GM04503 (cell line): ENCODE measurements at places on chromosomes 3 and 15.

DNA sequence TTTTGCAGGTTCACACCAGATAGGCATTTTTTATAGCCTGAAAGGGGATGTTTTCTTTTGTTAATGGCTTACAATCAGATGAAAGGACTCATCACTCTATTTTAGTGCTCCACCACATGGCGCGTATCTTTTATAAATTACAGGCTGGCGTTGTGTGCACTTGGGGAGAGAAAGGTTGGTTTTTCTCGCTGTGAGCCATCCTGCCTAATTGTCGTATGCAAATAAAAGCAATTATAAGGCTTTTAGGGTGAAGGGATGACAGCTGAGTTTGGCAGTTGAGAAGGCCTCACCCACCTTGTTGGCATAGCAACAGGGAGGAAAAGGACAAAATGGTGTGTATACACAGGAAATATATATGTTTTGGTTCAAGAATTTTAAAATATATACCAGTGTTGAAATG lies 268.0 kb downstream of the NR2F2 start:
- no peak for DNase-seq

DNA sequence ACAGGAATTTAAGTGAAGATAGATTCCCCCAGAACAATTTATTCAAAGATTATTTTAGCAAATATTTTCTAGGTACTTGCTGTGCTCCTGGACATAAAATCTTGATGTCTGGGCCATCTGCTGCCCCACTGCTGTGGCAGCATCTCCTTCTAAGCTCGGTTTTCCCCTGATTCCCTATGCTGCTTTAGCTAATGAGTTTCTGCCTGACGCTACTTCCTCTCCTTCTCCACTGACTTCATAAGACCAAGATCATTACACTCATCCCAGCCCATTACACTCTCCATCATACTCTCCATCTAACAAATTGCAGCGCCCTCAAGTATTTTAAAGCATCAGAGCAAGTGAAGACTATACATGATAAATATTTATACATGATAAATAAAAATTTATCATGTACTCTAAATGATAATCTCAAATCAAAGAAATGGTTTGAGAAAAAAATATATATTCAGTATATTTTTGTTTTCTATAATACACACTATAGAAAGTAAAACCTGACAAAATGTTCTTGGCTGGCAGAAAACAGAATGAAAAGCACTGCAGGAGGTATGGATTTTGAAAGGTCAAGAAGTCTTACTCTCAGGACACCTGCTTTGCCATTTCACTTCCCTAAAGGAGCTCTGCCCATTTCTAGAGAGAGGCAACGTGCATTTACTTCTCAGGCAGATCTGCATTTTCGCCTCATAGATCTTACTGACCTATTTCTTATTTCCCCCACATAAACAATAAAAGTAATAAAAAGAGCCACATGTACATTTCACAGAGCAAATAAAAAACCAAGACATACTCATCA lies 232.0 kb downstream of the KCNMB2 start:
- DNase-seq, result no peak

DNA sequence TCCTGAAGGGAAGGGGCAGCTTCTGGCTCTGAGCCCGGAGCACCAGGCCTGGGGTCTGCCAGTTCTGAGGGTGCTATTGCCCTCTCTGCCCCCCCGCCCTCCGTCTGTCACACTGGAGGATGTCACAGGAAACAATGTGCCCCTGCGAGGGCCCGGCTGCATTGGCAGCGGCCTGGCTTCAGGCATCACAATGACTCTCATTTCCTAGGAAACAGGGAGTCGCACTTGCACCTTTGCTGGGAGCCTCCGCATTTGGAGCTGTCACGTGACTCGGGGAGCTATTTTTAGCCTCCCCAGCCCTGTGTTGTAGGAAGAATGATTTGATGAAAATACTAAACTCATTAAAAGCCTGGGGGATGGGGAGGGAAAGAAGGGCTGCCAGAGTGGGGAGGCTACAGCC lies 518.9 kb downstream of the SHQ1 start:
- DNase-seq, result no peak

- DNase-seq, result no peak
These were observed 41.1 kb downstream of the VGLL3 start for GRCh38 chr3:86949850-86950249.

GRCh38 chr3:99730870-99731269 lies 86.8 kb upstream of the CMSS1 start:
- DNase-seq, result no peak

DNA sequence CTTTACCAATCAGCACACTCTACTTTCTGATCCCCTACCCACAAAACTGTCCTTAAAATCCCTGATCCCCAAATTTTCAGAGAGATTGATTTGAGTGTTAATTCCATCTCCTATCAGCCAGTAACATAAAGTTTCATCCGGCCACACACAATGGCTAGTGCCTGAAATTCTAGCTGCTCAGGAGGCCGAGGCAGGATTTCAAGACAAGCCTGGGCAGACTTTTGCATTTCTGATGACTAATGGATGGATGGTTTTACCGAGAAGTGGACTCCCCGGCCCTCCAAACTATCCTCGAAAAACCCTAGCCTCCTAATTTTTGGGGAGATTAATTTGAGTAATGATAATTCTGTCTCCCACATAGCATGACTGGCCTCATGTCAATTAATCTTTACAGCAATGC lies 269.8 kb upstream of the POU1F1 start:
- DNase-seq, result no peak

GRCh38 chr3:13676356-13677017 lies 127.6 kb downstream of the FBLN2 start:
- no peak for DNase-seq

DNA sequence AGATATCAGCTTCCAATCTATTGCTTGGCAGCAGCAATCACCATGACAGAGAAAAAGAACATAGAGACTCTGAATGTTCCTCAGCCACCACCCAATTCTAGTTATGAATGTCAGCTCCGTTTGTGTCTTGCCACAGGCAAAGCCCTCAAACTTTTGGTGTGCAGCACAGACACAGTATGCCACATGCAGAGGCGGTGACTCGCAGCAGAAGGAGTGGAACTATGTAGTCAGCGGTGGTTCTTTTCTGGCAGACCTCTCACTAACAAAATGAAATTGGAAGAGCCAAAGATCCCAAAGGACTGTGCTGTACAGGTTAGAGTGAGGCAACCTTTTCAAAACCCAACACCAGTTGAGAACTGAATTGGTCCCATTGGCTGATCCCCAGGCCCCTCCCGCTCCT lies 220.9 kb downstream of the SLC9A9 start:
- no peak for DNase-seq

GRCh38 chr3:37024820-37025405 lies 31.6 kb downstream of the MLH1 start:
- DNase-seq, result no peak

DNA sequence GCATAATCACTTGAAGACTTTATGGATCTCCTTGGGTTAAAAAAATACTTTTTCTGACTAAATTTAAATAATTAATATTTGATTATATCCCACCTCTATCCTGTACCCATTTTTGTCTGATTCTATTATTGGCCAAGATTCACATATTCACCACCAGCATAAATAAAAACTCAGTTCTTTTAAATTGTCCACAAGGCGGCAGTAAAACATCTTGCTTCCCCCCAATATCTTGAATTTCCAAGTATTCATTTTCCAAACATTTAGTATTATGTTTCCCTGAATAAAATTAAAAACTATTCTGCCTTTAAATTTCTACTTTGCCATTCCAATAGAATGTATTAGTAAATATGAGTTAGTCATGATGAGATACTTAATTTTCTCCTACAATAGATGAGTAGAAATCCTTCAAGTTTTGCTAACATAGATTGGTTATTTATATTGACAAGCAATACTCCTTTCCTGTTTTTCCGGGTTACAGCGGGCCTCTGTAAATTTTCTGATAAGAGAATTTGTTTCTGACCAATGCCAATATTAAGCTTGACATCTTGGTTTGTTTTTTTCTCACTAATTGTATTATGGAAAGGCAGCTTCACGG lies 218.7 kb upstream of the MDFIC2 start:
- DNase-seq, result no peak

GRCh38 chr3:109631897-109632296 lies 294.6 kb upstream of the DPPA4 start:
- no peak for DNase-seq

- DNase-seq, result no peak
These were observed 22.6 kb downstream of the ZNF80 start for GRCh38 chr3:114214542-114215341.

GRCh38 chr15:90645873-90646575 lies 71.1 kb upstream of the BLM start:
- no peak for DNase-seq

- no peak for DNase-seq
These were observed 27.1 kb downstream of the RBPMS2 start for GRCh38 chr15:64748251-64748650.

DNA sequence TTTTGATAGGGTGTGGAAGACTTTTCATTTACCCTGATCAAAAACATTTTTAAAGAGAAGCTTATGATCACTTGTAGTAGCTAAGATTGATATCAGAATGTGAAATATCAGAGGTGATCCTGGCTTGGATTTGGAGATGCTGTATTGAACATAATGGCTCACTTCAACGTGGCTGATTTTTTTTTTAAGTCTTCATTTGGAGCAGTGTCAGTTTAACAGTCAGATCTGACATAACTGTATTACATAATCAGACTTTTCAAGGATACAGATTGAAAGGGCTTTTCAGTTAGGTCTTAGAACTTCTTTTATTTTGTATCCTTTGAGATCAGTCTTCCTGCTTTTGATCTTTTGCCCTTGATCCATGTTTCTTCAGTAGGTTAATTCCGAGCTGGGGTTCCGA lies 98.5 kb downstream of the ITPR1 start:
- no peak for DNase-seq

- peak; percentile 14 for DNase-seq
These were observed 267.5 kb upstream of the CHRM5 start for GRCh38 chr15:33700695-33701303.

DNA sequence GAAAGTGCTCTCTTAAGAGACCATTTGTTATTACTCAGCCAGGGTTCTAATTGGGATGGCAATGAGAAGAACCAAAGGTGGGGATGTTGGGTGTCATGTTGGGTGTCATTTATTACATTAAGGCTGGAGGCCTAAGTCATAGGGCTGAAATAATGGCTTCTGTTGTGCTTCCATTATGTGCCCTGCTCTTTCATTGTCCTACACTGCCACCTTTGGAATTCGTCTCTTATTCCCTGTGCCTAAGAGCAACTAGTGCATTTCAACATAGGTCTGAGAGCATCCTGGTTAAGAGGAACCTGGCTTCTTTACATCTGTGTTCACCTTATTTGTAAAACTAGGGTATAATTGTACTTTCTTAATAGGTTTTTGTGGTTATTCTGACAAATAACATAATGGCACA lies 32.2 kb downstream of the RIOX2 start:
- no peak for DNase-seq

- no peak for DNase-seq
These were observed 433.4 kb upstream of the GBE1 start for GRCh38 chr3:82194870-82195269.

DNA sequence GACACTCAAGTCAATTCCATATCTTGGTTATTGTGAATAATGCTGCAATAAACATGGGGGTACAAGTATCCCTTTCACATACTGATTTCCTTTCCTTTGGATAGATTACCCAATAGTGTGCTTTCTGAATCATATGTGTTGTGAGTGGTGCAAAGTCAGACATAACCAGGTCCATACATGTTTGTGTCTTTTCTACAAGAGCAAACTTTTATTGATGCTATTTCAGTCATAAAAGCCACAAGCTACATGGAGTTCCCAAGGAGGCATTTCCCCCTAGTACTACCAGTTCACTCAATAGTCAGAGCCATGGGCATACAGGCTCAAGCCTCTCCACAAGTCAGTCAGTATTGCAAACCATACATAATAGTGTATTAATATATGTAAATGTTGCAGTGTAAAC lies 10.1 kb downstream of the CEP63 start:
- DNase-seq, result no peak

- peak; percentile 76 for DNase-seq
These were observed 30.7 kb downstream of the CHD2 start for GRCh38 chr15:92930776-92931175.

DNA sequence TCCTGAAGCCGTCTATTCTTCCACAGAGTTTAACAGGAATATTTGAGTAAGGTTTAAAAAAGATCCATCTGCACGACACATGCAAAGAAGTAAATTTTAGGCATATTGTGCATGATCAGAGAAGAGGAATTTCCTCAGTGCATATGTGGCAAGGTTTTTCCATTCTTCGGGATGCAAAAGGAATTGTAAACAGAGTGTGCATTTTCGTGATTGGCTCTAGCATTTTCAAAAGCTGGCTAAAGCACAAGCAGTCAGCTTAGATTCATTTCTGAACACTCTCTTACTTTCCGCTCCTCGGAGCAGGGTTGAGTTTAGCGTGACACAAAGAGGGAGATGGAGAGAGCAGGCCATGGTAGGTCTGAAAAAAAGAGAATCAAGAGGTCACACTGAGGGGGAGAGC lies 128.2 kb downstream of the ADAMTS9 start:
- DNase-seq, result no peak

DNA sequence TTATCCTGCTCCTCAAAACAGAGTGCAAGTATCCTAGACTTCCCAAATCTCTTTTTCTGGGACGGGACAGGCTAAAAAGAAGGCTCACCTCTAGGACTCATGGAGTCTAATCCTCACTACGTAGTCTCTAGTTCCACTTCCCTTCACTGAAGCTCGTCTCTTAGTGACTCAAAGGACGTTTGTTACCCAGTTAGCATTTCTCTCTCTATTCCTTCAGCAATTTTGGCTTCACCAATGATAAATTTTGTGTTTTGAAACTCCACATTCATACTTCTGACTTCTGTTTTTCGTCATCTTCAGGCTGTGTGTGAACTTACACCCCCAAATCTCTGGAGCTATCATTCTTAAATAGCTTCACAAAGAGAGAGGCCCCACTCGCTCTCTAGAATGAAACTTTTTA lies 627.1 kb downstream of the NAALADL2 start:
- no peak for DNase-seq

- no peak for DNase-seq
These were observed 133.4 kb upstream of the ZBTB20 start for GRCh38 chr3:115280506-115280905.

GRCh38 chr3:13406190-13406589 lies 13.9 kb downstream of the NUP210 start:
- DNase-seq, result no peak

DNA sequence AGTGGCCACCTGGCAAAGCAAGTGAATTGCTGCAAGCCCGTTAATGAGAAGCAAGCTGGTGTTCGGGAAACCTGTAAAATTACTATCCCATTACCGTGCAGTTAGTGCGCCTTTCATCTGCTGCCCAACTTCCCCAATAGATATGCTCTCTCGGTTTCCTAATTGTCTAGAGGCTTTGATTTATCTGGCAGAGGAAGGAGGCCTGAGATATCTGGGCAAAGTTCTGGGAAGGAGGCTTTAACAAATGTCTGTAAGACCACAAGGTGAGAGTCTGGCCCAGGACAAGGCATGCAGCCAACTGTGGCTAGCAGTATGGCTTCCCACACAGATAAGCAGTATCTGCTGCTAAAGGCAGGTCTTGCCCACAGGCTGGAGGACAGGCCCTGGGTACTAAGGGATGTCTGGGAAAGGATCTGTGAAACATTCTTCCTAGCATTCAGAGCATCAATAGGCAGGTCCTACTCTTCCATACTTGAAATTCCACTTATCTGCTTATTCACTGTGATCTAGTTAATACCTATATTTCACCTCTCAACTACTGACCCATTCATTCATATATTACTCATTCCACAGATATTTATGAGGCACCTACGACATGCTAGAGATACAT lies 130.0 kb upstream of the SLC2A2 start:
- DNase-seq, result no peak
